ENCODE measurements at places on chromosomes 6 and 20.

GRCh38 chr6:138088326-138088762 lies 18.9 kb downstream of the PERP start:
- DNase-seq, result no peak

- DNase-seq, result no peak
Observed at GRCh38 chr6:82249381-82250253, 2.1 kb upstream of the IBTK start.

DNA sequence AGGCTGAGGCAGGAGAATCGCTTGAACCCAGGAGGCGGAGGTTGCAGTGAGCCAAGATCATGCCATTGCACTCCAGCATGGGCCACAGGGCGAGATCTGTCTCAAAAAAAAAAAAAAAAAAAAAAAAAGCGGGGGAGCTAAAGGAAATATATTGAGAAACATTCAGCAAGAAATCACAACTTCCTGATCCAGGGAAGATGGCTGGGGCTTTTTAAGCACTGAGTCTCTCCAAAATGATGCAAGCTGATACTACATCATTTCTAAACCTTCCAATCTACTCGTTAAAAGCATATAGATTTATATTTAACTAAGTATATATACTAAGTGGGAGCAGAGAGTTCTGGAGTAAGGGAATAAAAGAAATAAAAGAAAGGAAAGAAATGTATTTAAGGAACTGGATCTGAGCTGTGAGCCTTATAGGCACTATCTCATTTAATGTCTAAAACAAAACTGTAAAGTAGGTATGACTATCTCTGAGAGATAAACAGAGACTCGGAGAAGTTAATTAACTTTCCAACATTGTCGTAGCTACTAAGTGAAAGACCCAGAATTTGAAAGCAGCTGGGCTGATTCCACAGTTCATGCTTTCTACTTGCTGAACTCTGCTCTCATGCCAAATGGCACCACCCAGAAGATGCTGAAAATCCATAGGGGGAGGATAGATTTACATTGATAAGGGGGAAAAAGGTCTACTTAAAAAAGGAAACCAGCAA lies 215.0 kb upstream of the MARCKS start:
- DNase-seq, result no peak

- DNase-seq, result no peak
Observed at GRCh38 chr6:47716207-47716606, 17.8 kb downstream of the ADGRF4 start.

DNA sequence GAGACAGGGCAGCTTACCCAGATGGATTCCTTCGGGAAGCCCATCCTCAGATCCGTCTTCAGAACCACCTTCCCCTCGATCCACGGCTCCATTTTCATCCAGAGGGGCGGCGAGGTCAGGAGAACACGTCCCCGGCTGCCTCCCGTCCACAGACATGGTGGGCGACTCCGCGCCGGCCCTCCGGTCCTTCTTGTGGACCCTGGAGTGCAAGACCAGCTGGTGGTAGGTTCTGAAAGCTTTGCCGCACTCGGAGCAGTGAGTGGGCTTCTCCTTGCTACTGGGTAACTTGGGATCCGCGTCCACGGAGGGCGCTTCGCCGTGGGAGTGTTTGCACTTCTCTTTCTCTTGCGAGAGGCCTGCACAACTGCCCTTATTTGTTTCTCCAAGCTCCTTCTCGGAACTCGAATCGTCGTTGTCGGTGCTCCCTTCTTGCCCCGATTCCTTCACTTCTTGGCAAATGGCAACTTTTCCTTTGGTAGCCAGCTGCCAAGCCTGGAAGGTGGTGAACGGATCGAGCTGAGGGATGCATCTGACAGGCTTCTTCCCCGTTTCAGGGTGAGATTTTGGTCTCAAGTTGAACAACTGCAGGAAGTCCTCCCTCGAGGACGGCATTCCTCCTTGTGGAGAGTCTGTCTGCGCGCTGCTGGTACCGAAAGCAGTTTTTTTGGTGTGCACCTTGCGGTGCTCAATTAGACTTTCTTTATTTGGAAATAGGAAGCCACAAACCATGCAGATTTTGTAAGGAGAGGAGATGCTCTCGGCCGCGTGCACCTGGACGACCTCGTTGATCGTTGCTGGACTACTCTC lies 12.0 kb downstream of the ZNF217 start:
- no peak for DNase-seq

- DNase-seq, result no peak
Observed at GRCh38 chr6:142387997-142388815, 86.4 kb downstream of the ADGRG6 start.

- no peak for DNase-seq
Observed at GRCh38 chr6:12963567-12963966, 247.0 kb downstream of the PHACTR1 start.

DNA sequence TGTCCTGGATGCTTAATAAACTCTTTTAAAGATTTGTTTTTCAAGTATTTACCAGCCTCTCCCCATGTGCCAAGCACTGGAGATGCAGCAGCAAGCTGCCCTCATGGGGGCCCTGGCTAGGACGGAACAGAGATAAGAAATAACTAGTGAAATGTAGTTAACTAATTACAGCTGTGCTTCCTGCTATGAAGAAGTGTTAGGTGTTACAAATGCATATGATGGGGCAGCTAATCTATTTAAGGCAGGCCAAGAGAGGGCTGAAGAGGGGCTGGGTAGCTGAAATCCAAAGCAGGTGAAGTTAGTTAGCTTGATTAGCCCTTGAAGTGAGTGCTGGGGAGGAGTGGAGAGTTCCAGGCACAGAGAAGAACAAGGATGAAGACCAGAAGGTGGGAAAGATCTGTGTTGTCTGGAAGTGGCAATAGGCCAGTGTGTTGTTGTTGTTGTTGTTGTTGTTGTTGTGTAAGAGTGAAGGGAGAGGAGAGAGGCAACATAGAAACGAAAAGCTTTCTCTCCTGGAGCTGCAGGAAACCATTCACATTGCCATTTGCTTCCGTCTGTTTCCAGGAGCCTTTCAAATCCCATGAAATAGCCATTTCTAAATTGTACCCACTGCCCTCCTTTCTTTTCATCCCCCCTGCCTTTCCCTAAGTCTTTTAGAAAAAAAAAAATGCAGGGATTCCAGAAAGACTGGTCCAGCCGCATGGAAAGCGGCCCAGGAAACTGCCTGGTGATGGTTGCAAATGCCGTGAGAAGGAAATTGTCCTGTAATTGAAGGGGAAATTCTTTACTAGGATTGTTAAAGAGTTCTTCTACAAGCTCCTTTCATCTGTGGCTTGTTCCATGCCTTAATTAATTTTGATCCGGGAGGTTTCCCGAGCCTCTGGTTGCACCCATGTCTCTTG lies 119.6 kb downstream of the TFAP2C start:
- DNase-seq, result no peak

DNA sequence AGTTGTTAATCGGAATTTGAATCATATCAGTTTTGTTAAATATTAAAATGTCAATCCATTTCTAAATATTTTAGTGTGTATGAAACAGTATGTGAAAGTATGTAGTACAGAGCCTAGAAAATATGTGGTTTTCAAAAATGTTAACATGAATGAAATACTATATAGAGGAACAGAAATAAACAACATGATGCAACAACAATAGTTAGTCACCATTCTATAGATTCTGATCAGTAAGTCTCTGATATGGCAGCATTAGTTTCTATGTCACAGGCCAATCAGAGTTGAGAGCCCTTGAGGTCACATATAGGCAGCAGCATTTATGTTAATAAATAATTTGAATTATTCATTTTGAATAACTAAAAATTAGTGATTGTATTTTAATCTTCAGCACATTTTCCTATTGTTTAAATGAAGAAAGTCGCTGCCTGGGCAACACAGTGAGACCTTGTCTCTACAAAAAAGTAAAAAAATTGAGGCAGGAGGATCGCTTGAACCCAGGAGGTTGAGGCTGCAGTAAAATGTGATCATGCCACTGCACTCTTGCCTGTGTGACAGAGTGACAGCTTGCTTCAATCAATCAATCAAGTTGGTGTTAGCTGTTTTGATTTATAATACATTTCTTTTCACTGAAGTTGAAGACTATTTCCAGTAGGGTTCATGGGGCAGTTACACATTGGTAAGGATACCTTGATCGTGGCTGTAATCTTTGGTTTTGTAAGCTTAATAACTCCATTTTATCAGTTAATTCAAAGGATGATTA lies 11.5 kb upstream of the MAP3K7 start:
- DNase-seq, result no peak

GRCh38 chr20:24970754-24971153 lies 21.7 kb downstream of the CST7 start:
- DNase-seq, result no peak

DNA sequence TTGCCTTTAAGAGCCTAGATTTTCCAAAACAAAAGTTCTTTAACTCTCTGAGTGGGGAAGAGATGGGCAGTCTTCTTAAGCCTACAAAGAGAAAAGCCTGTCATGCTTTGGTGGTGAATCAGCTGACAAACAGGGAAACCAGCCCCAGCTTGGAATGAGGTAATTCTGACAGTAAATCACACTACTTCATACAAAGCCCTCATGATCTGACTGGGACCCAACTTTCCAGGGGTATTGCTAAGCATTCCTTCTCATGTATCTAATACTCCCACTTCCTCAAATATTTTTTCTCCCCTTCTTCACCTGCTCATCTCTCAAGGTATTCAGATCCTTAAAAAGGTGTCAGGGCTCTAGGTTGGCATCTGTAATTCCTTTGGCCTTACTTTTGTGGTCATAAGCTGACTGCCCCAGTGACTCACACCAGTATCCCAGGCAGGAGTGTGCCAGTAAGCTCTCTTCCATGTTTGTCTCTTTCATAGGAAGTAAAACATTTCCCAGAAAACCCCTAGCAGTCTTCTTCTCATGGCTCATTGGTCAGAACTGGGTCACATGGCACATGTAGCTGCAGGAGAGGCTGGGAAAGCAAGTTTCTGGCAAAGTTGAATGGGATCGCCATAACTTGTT lies 15.0 kb upstream of the TBC1D22B start:
- no peak for DNase-seq

- no peak for DNase-seq
Observed at GRCh38 chr6:52491203-52492069, 71.3 kb downstream of the EFHC1 start.

DNA sequence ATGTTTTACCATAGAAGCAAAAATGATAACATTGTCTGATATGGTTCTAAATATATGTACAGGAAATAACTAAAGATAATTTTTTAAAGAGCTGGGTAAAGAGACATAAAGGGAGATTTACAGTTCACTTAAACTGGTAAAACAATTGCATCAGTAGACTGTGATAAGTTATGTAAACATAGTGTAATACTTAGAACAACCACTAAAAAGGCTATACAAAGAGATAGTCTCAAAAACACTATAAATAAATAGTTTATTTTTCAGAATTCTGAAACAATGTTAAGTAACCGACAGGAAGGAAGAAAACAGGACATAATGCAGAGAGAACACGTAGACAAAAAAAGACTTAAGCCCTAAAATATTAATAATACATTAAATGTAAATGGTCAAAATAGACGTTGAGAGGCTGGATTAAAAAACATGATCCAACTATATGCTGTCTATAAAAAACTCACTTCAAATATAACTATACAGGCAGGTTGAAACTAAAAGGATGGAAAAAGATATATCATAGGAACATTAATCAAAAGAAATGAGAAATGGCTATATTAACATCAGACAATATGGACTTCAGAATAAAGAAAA lies 32.7 kb upstream of the ATXN1 start:
- DNase-seq, result no peak

GRCh38 chr20:62792182-62792939 lies 3.9 kb upstream of the MRGBP start:
- DNase-seq, result no peak

GRCh38 chr6:97687916-97688315 lies 404.9 kb upstream of the MMS22L start:
- no peak for DNase-seq

DNA sequence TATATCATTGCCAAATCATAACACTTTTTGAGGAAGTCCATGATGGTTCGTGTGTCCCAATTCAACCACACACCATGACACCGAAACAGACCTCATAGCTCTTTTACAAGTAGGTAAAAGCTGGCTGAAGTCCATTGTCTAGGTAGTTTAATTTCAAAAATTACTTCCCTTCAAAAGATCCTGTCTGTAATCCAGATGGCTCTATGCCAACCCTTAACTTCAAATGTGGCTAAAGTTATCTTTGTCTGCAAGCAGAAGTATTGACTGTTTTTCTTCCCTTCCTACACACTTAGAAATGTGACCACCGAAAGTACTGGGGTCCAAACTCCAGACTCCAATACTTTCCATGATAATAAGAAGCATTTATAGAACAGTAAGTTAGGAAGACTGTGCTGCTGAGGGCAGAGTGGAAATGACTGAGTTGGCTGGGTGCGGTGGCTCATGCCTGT lies 8.3 kb upstream of the TIAM2 start:
- DNase-seq, result no peak

DNA sequence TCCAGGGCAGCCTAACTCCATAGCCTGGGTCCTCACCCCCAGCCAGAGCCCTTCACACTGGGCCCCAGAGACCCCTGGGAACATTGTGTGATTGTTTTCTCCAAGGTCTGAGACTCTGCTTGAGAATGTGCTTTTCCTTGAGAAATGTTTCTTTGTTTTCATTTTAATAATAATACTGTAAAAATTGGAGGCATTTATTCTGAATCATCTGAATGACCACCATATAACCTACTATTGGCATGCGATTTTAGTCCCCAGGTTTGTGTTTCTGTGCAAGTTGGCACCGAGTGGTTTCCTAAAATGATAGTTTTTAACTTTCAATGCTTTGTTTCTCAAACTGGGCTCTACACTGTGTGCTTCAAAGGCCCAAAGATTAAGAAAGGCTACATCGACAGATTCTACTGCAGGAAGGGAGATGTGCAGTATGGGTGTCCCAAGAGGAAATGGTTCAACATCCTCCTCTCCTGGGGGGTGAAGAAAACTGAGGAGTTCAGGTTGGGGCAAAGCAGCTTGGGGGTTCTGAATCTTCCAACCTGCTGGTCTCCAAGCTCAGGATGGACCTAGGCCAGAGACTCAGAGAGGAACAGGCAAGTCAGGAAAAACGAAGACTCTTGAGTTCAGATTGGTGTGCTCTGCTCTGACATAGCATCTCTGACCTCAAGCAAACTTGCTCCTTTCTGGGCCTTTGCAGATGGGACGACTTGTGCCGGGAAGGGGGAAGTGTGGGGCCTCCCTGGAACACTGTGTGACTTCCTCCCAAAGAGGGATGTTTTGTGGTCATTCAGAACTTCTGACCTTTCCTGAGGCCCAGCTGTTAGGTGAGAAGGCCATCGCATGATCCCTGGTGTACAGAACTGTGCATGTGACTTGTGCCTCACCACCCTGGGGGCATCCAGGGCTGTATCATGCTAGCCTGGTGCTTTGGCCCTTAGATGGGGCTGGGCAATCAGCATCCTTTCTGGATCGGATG lies 31.0 kb downstream of the DAAM2 start:
- no peak for DNase-seq

DNA sequence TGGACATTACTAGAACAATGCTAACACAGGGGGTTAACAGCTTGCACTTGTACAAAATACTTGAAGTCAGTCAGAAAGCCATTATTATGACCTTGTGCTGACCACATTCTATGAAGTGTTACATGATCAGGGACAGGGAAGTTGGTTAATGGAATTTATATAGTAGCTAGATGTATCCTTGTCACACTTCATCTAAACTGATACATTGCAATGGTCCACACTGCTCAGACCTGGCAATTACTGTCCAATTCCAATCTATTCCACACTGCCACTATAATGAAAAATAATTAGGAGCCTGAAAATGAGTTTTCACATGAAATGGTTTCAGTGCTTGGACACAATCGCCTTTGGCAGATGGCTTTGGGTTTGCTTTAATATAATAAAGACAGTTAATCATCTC lies 850.8 kb downstream of the EPHA7 start:
- no peak for DNase-seq
